ENCODE measurements at places on chromosomes 12 and 14.

- H3K27me3 ChIP-seq, result no peaks in the 10 kb centered on the region
- H3K4me1 ChIP-seq, result peaks cover 4% of the 10 kb centered on the region
- no peak overlapping the region for H3K27ac ChIP-seq
- peaks cover 3% of the 10 kb centered on the region for H3K36me3 ChIP-seq
- H3K4me3 ChIP-seq, result no peak overlapping the region
These were observed 32.9 kb downstream of the ADIPOR2 start for GRCh38 chr12:1723721-1724120.

DNA sequence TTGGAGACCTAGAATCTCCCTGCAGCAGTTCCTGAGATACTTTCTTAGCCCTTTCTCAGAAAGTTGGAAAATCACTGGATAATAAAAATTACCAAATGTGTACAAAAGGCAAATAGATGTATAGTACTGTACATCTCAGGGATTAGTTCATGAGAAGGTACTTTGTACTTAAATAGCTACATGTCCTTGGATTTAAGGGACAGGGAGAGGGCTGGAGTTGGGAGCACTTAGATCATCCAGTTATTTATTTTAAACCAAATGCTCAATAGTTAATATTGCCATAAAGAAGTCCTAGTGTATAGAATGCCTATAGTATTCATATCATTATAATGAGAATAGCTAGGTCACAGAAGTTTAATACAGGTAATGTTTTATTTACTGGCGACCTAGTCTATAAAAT, 13.4 kb downstream of the CDKN3 start:
- no peak overlapping the region for H3K4me3 ChIP-seq
- no peak overlapping the region for H3K27ac ChIP-seq

DNA sequence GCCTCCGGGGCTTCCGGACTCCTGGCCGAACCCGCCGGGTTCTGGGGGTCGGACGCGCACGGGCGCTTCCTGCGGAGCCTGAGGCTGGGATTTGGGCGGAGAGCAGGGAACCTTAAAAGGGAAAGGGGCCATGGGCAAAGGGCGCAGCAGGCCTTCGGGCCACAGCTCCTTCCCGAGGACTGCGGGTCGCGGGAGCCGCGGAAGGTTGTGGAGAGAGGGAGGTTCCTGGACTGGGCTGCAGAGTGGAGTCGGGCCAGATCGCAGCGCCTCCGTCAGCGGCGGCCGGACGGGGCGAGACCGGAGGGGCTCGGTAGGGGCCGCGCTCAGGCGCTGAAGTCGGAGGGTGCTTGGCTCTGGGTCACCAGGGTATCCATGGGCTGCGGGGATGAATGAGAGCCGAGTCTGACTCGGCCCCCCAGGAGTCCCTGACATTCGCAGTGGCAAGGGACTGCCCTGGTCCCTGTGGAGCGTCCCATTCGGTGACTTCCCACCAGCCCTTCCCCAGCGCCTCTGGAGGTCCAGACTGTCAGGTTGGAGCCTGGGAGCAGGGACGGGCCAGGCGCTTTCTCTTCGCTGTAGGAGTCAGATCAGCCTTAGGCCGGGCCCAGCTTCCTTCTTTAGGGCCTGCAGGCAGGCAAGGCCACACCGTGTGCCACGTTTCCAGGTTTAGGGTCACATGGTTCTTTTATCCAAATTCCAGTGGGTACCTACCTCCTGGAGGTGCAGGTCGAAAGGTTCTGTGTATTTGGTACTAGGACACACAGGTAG, 938 bp upstream of the SLC25A29 start:
- no peaks in the 10 kb centered on the region for H3K36me3 ChIP-seq
- no peak overlapping the region for H3K27ac ChIP-seq
- peaks cover 2% of the 10 kb centered on the region for H3K27me3 ChIP-seq
- H3K4me3 ChIP-seq, result peak overlapping the region; percentile 80

GRCh38 chr12:4274396-4275015, 944 bp downstream of the CCND2 start:
- peak; percentile 53 for DNase-seq
- H3K4me1 ChIP-seq, result peaks cover 35% of the 10 kb centered on the region
- peak overlapping the region; percentile 94 for H3K4me3 ChIP-seq
- H3K27ac ChIP-seq, result peak overlapping the region; percentile 92
